ENCODE measurements at places on chromosomes 1 and 21. TPM values are rescaled to one million over a fixed set of nuclear protein-coding genes. Genes with fewer than 3 reads are reported as not detected.

DNA sequence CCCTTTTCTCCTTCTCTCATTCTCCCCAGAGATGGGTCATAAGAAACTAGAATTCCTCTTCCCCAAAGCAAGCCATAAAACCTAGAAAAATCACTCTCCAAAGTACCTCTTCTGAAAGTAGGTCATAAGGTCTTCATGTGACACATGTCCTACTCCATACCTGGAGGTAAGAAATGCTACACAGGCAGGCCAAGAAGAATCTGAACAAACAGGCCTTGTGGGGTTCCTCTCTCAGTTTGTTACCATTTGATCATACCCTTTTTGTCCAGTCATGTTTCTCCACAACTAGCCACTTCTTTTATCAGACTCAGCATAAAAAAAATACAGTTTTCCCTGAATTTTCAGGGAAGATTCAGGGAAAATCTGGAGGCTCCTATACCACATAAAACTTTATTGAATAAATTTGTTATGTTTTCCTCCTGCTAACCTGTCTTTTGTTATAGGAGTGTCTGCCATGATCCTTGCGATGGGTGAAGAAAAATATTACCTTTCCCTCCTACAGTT lies 134.4 kb upstream of the LMO4 start:
- no peaks in the 10 kb centered on the region for H3K27me3 ChIP-seq
- DNase-seq, result no peak
- H3K36me3 ChIP-seq, result no peaks in the 10 kb centered on the region
- no peak overlapping the region for H3K4me3 ChIP-seq
- peaks cover 2% of the 10 kb centered on the region for H3K4me1 ChIP-seq
- H3K27ac ChIP-seq, result no peak overlapping the region

PIK3CD gene
- total RNA-seq, result 13.2 TPM

- peaks cover 16% of the 10 kb centered on the region for H3K27me3 ChIP-seq
- no peak overlapping the region for H3K4me3 ChIP-seq
- H3K36me3 ChIP-seq, result no peaks in the 10 kb centered on the region
- H3K4me1 ChIP-seq, result peaks cover 4% of the 10 kb centered on the region
Observed at GRCh38 chr1:31591425-31592093, 15.2 kb downstream of the TINAGL1 start.

DNA sequence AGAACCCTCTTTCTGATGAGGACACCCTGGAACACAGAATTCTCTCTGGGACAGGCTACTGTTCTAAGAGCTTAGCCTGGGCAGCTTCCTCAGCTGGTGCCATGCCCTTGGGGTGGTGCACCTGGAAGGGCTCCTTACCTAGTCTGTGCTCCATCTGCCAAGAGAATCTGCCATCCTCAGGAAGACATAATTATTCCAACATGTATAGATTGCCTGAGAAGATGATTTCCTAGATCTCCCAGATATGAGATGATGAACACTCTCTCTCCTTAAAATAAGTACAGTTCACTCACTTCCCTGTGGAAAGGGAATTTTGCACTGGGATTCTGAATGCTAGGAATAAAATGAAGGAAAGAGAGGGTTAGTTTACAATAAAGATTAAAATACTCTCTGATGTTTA lies 87.6 kb downstream of the NENF start:
- no peak for DNase-seq
- H3K4me1 ChIP-seq, result peaks cover 3% of the 10 kb centered on the region
- H3K27ac ChIP-seq, result no peak overlapping the region
- H3K27me3 ChIP-seq, result no peaks in the 10 kb centered on the region
- no peak overlapping the region for H3K4me3 ChIP-seq

ITLN2 gene
- 15.8 TPM for total RNA-seq

DNA sequence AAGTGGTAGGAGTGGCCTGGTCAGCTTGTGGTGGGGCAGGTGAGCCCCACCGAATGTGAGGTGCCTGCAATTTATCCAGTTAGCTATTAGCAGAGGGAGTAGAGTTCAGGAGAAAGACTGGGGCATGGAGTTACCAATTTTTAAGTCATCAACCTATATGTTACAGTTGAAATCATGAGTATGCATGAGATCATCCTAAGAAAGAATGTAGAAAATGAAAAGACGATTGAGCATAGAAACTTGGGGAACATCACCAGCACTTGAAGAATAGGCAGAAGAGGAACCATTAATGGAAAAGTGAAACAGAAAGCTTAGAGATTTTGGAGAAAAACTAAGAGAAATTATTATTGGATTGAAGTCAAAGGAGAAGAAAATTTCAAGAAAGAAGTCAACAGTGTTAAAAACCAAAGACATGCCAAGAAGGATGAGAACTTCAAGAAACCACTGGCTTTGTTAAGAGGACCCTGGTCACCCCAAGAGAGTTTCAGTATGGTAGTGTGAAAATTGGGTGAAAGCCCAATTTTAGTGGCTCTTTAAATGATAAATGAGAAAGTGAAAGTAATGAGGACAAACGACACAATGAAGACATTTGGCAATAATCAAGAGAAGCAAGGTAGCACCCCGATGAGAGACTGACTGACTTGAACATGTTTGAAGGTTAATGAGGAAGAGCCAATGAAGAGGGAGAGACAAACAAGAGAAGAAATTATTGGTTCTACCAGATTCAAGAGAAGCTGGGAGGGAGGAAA lies 36.7 kb downstream of the DNASE2B start:
- no peaks in the 10 kb centered on the region for H3K36me3 ChIP-seq
- DNase-seq, result no peak
- no peaks in the 10 kb centered on the region for H3K4me1 ChIP-seq
- no peak overlapping the region for H3K4me3 ChIP-seq

DNA sequence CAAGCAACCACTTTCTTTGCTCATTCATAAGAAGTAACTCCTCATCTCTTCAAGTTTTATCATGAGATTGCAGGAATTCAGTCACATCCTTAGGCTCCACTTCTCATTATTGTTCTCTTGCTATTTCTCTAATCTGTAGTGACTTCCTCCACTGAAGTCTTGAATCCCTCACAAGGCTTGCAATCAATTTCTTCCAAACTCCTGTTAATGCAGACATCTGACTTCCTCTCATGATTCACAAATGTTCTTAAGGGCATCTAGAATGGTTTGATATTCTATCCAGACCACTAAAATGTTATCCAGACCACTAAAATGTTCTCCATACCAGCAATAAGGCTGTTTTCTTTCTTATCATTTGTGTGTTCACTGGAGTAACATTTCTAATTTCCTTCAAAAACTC lies 528.1 kb downstream of the DPYD start:
- no peaks in the 10 kb centered on the region for H3K27me3 ChIP-seq
- H3K4me1 ChIP-seq, result no peaks in the 10 kb centered on the region
- H3K4me3 ChIP-seq, result no peak overlapping the region
- no peaks in the 10 kb centered on the region for H3K36me3 ChIP-seq
- DNase-seq, result no peak

- H3K27ac ChIP-seq, result no peak overlapping the region
- no peaks in the 10 kb centered on the region for H3K27me3 ChIP-seq
- peaks cover 19% of the 10 kb centered on the region for H3K36me3 ChIP-seq
Observed at GRCh38 chr1:169890761-169891538, 2.7 kb downstream of the SCYL3 start.

CLCC1 gene
- total RNA-seq, result 19.4 TPM

KCNJ15 gene
- not detected for total RNA-seq

CRYZ gene
- 30.6 TPM for total RNA-seq

GRCh38 chr1:183656355-183656754 lies 3.2 kb upstream of the APOBEC4 start:
- H3K27ac ChIP-seq, result no peak overlapping the region
- no peak for DNase-seq

GRCh38 chr1:40078512-40079333 lies 18.3 kb downstream of the PPT1 start:
- peaks cover 69% of the 10 kb centered on the region for H3K36me3 ChIP-seq
- DNase-seq, result peak; percentile 90
- H3K4me3 ChIP-seq, result no peak overlapping the region
- no peaks in the 10 kb centered on the region for H3K27me3 ChIP-seq

GRHL3 gene
- 1.8 TPM for total RNA-seq

LYST gene
- total RNA-seq, result 1.8 TPM

CYP4X1 gene
- 12.5 TPM for total RNA-seq

AMY2A gene
- not detected for total RNA-seq

- no peak overlapping the region for H3K27ac ChIP-seq
- H3K4me3 ChIP-seq, result peak overlapping the region; percentile 26
- H3K27me3 ChIP-seq, result no peaks in the 10 kb centered on the region
- peaks cover 6% of the 10 kb centered on the region for H3K4me1 ChIP-seq
- no peaks in the 10 kb centered on the region for H3K36me3 ChIP-seq
Observed at GRCh38 chr1:223860051-223860622, 14.4 kb upstream of the TP53BP2 start.

DNA sequence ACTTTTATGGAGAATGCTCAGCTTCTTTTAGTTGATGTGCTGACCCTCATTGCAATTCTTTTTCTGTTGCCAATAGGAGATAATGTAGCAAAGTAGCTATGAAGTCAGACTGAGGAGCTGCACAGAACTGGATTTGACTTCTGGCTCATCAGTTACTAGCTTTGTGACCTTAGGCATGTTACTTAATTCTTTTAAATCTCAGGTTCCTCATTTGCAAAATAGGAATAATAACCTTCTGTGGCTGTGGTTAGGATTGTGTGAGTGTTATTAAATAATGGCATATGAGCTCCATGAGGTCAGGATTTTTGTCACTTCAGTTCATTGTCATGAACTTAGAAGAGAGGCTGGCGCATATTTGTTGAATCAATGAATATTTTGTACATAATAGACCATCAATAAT lies 237.6 kb upstream of the SGIP1 start:
- no peak for DNase-seq
- H3K4me1 ChIP-seq, result peaks cover 3% of the 10 kb centered on the region
- H3K27me3 ChIP-seq, result no peaks in the 10 kb centered on the region

B3GALT2 gene
- total RNA-seq, result not detected

SSX2IP gene
- total RNA-seq, result 21.8 TPM

DNA sequence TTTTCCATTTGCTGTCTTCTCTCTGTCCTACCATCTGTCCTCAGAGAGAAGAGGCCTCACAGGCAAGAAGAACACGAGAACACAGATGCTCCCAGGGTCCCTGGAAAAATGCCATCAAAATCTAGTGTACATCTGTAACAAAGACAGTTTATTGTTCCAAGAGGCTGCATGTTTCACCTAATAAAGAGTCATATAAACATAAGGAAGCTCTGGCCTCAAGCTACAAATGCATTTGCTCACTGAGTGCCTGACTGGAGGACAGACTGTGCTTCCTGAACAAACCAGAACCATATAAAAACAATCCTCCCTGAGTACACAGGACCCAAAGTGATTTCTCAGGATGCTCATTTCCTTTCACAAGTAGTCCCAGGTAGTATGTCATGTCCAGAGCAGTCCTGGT lies 76.3 kb upstream of the SLC44A3 start:
- no peaks in the 10 kb centered on the region for H3K36me3 ChIP-seq
- no peak overlapping the region for H3K27ac ChIP-seq
- no peak overlapping the region for H3K4me3 ChIP-seq
- no peaks in the 10 kb centered on the region for H3K4me1 ChIP-seq
- H3K27me3 ChIP-seq, result no peaks in the 10 kb centered on the region
- no peak for DNase-seq

MATN1 gene
- not detected for total RNA-seq

DNA sequence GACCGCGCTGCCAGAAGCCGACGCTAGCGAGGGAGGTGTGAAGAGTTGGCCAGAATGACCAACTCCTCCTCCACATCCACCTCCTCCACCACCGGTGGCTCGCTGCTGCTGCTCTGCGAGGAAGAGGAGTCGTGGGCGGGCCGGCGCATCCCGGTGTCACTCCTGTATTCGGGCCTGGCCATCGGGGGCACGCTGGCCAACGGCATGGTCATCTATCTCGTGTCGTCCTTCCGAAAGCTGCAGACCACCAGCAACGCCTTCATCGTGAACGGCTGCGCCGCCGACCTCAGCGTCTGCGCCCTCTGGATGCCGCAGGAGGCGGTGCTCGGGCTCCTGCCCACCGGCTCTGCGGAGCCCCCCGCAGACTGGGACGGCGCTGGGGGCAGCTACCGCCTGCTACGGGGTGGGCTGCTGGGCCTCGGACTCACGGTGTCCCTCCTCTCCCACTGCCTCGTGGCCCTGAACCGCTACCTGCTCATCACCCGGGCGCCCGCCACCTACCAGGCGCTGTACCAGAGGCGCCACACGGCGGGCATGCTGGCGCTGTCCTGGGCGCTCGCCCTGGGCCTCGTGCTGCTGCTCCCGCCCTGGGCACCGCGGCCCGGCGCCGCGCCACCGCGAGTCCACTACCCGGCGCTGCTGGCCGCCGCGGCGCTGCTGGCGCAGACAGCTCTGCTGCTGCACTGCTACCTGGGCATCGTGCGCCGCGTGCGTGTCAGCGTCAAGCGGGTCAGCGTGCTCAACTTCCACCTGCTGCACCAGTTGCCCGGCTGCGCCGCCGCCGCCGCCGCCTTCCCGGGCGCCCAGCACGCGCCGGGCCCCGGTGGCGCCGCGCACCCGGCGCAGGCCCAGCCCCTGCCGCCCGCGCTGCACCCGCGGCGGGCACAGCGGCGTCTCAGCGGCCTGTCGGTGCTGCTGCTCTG lies 1.2 kb downstream of the GPR88 start:
- H3K27ac ChIP-seq, result no peak overlapping the region
- no peaks in the 10 kb centered on the region for H3K36me3 ChIP-seq
- peak; percentile 83 for DNase-seq
- peaks cover 82% of the 10 kb centered on the region for H3K27me3 ChIP-seq
- H3K4me1 ChIP-seq, result no peaks in the 10 kb centered on the region

CFAP57 gene
- 0.32 TPM for total RNA-seq

Measured in endodermal cell (in vitro differentiated cells).